Hindlimb muscle (tissue), 1 donor: ENCODE measurements at places on chromosomes 2 and 18.

DNA sequence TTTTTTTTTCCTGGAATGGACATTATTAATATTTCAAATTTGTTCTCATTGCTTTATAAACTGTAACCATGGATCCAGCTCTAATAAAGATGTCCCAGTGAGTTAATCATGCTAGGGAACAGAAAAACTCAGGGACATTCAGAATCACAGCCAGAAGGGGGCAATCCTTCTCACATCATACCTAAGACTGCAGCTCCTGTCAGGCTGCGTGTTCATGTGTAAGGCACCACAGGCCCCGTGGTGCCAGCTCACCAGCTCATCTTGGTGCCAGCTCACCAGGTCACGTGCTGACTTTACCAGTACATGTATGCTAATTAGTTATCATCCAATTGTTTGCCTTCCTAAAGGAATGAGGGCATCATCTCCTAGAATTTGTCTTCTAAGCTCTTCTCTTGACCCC is 84.7 kb upstream of the NEDD4L start:
- no peak for DNase-seq

DNA sequence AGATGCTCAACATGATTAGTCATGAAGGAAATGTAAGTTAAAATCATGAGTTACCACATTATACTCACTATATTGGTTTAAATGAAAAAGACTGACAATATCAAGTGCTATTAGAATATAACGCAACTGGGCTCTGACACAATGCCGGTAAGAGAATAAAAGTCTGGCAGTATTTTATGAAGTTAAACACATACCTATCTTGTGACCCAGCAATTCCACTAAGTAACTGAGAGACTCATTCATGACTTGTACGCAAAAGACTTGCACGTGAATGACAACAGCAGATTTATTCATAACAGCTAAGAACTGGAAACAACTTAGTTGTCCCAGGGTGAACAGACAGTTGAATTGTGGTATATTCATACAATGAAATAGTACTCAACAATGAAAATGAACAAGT is 342.1 kb downstream of the SLC4A3 start:
- DNase-seq = no peak

DNA sequence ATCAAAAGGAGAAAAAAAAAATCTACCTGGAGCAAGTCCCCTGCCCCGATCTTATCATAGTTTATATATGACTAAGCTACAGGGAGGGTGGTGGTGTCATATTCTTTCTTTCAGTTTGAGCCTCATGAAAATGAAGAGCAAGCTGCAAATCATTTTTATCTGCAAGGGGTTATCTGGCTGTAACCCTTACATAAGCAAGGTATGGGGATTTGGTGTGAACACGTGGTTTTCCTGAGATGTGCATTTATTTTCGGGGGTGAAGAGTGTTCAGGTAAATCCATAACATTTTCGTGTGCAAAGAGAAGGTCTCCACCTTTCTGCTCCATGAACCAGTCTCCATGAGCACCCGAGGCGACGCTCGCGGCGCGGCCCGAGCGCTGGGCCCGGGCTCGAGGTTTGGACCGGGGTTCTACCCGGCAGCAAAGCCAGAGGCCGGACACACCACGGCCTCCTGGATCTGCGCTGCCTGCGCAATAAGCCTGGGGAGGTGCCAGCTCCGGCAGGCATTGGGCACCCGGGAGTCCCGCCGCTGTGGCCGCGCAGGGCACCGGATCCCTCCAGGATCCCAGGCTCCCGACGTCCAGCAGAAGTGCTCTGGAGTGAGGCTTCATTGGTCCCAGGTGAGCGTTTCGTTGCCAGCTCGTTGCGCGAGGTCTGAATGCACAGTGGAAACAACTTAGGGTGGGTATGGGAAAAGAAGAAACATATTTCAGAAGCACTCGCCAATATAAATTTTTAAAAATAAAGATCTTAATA is 36.1 kb upstream of the GPD2 start:
- DNase-seq = no peak

DNA sequence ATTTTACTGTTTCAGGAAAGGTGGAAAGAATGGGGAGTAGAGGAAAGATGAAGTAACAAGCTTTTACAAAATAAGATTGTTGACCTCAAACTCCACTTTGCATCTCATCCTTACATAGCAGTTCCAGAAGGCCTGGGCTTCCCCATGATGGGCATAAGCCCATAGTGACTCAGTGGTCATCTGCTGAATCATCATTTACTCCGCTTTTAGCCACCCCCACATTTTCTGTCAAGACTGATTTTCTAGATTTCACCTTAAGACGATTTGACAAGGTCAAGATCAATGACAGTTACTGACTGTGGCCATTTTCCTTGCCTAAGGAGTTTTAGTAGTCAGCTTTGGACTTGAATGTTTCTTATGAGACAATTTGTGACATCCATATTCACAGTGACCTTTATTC is 49.4 kb downstream of the PLEKHM3 start:
- DNase-seq = no peak

DNA sequence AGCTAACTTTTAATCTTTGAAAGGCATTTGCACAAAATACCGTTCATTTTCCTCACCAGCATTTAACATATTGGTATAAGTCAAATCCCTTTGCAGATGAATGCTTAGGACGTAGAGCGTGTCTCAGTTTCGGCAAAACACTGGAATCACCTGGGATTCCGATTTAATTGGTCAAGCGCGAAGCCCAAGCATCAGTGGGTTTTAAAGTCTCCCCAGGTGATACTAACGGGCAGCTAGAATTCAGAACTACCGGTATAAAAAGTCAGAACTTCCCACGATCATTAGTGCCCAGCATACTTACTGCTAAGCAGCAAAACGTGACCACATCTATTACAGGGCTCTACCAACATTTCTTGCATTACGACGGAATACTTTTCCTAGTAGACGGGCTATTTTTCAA is 24.6 kb downstream of the ALPK2 start:
- no peak for DNase-seq

DNA sequence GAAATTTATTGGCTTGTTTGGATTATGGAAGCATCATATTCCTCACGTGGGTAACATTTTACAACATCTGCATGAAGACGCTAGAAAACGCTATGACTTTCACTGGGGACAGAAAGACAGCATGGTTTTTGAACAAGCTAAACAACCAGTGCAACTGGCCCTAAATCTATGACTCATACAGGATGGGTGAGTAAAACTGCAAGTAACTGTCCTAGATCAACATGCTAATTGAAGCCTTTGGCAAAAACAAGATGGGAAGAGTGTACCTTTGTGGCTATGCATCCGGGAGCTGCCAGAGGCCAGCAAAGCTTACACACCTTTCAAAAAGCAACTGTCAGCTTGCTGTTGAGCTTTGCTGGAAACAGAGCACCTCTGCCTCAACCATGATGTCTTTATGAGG is 1096.0 kb upstream of the DDX18 start:
- no peak for DNase-seq

DNA sequence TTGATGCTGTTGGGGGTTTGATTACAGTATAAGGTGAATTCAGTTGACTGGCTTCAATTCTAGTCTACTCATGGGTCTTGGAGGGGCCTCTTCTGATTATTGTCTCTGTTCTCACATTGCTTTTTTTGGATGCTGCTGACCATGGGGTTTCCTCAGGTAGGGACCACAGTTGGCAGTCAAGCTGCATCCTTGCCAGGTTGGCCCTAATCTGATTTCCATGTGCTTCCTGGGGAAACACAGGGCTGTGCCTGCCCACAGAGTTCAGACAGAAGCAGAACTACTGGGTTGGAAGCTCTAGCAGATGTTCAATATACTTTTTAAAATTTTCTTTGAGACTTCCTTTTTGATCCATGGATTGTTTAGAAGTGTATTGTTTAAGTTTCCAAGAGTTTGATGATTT is 227.3 kb downstream of the XIRP2 start:
- no peak for DNase-seq

DNA sequence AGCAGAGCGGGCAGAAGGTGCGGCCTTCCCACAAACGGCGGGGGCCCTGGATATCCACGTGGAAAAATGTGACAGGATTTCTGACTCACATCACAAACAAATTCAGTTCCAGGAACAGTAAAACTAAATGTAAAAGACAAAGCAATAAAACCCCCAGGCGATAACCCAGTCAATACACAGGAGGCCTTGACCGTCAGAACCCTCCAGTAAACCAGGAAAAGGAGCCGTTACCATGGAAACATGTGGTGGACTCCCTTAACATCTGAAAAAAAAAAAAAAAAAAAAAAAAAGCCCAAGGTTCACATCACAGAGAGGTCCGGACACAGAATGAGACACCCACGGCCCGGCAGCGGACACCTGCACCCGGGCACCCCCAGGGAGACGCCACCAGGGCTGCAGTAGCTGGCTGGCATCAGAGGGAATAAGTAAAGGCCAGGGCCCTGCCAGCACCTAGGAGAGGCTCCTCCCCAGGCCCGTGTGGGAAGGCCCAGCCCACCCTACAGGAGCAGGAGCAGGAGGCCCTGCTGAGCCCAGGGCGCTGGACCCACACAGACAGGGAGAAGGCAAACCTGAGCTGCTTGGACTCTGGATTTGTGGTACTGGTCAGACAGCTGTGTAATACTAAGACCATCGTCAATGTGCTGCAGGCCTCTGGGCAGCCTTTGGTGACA is 83.7 kb downstream of the TMEM18 start:
- DNase-seq = no peak

GRCh38 chr2:6791682-6792081 is 74.0 kb downstream of the CMPK2 start:
- no peak for DNase-seq

DNA sequence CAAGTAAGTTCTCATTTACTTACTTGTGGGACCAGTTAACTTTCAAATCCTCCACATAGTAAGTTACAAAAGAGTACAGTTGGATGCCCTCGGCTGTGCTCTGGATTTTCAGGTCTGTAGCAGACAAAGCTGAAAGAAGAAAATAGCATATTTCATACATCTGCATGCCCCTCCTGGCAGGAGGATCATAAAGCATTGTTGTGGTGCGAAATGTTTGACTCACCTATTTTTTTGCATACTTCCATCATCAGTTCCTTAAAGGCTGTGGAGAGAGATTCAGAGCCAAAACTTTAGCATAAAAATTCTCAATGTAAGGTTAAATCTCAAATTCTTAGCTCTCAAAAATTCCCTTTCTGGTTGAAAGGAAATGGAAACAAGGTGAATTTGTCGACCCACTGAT is 70.8 kb upstream of the LPIN2 start:
- DNase-seq = no peak

GRCh38 chr2:219496247-219496824 is 2.4 kb upstream of the GMPPA start:
- DNase-seq = no peak

DNA sequence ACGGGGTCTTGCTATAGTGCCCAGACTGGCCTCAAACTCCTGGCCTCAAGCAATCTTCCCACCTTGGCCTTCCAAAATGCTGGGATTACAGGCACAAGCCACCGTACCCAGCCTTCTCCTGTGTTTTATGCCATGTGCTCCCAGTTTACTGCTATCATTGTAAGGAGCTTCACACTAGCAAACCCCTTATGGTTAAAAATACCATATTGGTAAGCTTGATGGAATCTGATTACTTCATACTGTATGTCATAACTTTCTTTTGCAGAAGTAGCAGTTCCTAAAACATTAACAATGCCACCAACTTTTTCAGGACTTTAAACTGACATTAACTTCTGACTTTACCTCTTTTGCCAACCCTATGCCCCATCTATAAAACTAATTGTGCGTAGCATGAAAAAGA is 36.2 kb downstream of the HAT1 start:
- no peak for DNase-seq

- DNase-seq = peak; percentile 8
These were observed 751 bp upstream of the DNAJC10 start for GRCh38 chr2:182715121-182715891.

DNA sequence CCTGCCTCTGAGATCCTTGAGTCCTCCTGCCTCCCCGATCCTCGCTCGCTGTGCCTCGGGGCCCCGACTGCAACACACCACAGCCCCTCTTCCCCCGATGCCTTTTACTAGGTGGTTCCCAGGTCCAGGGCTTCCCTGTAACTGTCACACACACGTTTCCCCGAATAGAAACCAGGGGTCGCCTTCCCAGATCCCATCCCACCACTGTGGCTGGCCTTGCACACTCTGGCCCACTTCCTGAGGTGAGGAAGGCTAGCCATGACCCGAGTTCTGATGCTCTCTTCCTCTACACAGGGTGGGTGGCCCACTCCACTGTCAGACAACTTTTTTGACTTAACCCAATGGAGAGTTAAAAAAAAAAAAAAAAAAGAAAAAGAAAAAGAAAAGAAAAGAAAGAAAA is 139.6 kb upstream of the ASB18 start:
- no peak for DNase-seq

- no peak for DNase-seq
These were observed 61.5 kb downstream of the EFR3B start for GRCh38 chr2:25103287-25103871.

GRCh38 chr2:29052807-29053206 is 21.5 kb downstream of the PCARE start:
- no peak for DNase-seq

DNA sequence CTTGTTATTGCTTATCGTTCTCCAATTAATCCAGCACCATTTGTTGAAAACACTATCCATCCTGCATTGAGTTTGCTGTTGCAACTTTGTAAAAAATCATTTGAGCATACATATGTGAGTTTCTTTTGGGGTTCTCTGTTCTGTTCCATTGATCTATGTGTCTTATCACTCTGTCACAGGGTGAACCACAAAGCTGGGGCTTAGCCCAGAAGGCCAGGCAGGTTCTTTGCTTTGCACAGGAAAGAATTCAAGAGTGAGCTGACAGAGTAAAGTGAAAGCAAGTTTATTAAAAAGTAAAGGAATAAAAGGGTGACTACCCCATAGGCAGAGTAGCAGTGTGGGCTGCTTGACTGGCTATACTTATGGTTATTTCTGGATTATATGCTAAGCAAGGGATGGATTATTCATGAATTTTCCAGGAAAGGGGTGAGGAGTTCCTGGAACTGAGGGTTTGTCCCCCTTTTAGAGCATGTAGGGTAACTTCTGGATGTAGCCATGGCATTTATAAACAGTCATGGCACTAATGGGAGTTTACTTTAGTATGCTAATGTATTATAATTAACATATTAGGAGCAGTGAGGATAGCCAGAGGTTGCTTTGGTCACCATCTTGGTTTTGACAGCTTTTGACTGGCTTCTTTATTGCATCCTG is 46.8 kb downstream of the RNF138 start:
- no peak for DNase-seq

- DNase-seq = no peak
These were observed 1.7 kb downstream of the TRAF3IP1 start for GRCh38 chr2:238322001-238322411.

- no peak for DNase-seq
These were observed 94.3 kb upstream of the GLI2 start for GRCh38 chr2:120641366-120641771.

- no peak for DNase-seq
These were observed 1304.4 kb upstream of the ACVR2A start for GRCh38 chr2:146540271-146540932.

GRCh38 chr18:11073971-11074370 is 75.4 kb downstream of the PIEZO2 start:
- no peak for DNase-seq

GRCh38 chr2:192047315-192048107 is 147.2 kb downstream of the TMEFF2 start:
- DNase-seq = no peak
